ENCODE measurements at places on chromosomes 5 and 9. TPM values are rescaled to one million over a fixed set of nuclear protein-coding genes. Genes with fewer than 3 reads are reported as not detected.

Gene OTP
- 0.03 TPM for polyA plus RNA-seq

Gene ACOT12
- polyA plus RNA-seq, result 1.4 TPM

Gene LHX2
- polyA plus RNA-seq, result 0.25 TPM

Gene CERT1
- 52.7 TPM for polyA plus RNA-seq

Gene SLC1A1
- polyA plus RNA-seq, result 18.8 TPM

GRCh38 chr5:69271376-69271775 lies 36.7 kb downstream of the CDK7 start:
- DNase-seq, result no peak

DNA sequence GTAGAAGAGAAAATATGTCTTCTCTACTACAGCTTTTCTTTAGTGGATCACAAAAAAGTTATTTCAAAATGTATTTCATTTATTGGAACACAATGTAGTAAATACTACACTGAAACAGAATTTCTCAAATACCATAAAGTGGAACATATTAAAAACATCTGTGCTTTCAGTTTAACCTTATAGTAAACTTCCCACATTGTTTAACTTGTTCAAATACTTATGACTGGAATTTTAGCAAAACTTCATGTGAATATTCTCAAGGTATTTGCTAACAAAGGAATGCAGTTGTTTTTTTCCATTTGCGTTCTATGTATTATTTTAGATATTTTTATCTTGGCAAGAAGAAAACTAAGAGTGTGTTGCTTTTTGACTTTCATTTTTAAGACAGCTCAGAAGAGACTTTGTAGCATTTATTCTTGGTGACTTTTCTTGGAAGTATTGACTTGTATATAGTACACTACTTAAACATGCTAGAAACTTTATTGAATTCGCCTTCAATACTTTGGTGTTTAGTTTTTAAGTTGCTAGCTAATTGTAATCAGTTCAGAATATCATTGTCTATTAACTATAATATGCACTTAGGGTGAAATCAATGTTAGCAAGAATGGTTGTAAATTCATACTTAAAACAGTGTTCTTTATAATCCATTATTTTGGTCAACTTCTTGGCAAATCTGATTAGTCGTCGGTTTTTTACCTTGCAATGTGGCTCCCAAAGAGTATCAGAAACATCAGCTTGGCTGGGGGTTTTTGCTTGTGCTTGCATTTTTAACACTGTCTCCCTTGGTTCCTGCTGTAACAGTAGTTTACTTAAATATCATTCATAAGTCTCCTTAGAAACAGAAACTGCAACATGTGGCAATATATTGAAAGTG lies 5.0 kb upstream of the RHOBTB3 start:
- no peak for DNase-seq

GRCh38 chr5:74409712-74410111 lies 230.8 kb downstream of the ENC1 start:
- DNase-seq, result no peak

- no peak for DNase-seq
Observed at GRCh38 chr9:129544761-129545160, 76.1 kb downstream of the C9orf50 start.

DNA sequence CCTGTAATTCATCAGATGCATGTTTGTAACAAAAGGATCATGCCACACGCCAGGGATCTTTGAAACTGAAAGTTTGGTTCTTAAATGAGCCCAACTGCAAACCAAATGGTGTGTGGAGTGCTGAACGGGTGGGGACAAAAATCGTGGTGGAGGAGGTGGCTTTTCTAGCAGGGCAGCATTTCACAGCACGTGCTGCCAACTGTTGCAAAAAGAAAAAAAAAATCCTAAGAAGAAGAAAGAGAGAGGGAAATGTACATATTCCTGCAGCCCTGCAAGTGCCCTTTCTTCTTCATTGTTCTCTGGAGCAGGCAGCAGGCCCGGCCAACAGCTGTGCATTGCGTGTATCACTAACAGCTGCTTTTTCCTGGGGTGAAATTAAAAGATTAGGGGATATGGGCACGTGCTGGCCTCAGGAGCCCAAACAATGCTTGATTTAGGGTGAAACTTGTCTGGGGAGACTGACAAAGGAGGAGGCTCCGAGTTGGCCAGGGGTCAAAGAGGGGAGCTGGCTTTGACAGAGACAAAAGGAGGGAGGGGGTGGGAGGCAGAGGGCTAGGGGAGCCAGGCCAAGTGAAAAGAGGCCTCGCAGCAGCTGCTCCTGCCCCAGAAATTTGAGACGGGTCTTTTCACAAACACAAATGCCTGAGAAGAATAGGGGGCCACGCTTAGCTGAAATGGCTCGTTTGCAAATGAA lies 73.0 kb downstream of the GADD45G start:
- no peak for DNase-seq

GRCh38 chr5:179243333-179243732 lies 101.9 kb downstream of the ADAMTS2 start:
- no peak for DNase-seq

GRCh38 chr5:54909911-54910870 lies 75.2 kb downstream of the ESM1 start:
- no peak for DNase-seq

GRCh38 chr5:3010301-3010952 lies 258.9 kb upstream of the IRX2 start:
- DNase-seq, result no peak

- DNase-seq, result no peak
Observed at GRCh38 chr5:139392324-139392677, 2.6 kb upstream of the MZB1 start.

DNA sequence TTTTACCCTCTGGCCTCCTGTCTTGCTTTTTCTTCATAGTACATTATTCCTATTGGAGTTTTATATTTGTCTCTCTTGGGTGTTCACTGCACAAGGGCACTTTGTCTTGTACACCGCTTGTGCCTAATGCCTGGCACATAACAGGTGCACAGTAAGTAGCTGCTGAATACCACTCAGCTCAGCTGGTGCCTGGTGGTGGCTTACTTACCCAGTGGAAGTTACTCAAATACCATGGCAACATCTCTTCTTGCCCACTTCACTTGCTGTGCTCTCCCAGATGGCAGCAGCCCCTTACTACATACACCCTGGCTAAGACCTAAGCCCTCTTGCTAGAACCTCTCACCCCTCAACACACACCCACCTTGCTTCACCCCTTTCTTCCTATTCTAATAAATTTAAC lies 11.3 kb upstream of the SKP1 start:
- DNase-seq, result no peak

DNA sequence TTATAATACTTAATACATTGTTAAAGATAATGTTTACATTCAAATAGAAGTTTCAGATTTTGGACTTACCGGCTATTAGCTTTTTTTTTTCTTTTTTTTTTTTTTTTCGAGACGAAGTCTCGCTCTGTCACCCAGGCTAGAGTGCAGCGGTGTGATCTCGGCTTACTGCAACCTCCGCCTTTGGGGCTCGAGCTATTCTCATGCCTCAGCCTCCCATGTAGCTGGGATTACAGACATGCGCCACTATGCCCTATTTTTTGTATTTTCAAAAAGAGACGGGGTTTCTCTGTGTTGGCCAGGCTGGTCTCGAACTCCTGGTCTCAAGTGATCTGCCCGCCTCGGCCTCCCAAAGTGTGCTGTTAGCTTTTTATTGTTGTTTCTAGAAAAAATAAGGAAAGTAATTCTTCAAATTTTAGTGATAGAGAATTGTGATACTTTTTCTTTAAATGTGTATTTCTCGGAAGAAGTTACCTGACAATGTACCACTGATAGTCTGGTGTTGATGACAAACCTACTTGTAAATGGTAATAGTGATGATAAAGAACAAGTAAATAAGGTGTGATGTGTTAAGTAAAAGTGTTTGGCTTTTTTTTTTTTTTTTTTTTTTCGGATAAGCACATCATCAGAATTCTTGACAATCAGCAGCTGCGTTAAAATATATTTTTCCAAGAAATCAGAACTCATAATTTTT lies 2.7 kb downstream of the CDC42SE2 start:
- no peak for DNase-seq
